MCF 10A (cell line): ENCODE measurements at places on chromosomes 7 and 10.

GRCh38 chr7:44114586-44115310 is 8.6 kb downstream of the POLD2 start:
- DNase-seq, result no peak

- DNase-seq, result peak; percentile 44
These were observed 592.5 kb downstream of the ARL4A start for GRCh38 chr7:13279854-13280435.

DNA sequence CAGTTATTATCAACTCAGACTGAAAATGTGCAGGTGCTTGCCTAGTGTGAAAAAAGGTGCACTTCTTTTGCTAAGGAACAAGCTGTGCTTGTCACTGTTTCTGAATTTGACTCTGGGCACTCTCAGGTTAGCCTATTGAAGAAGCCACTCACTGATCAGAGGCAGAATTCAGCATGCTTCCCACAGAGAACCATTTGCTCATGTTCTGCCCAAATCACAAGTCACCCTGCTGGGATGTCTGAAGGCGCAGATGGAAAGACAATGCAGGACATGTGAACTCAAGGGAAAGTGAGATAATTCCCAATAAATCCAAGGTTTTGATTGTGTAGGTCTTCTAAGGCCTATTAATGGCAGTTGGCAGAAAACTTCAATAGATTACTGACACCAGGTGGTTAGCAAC is 47.8 kb upstream of the CSTF2T start:
- no peak for DNase-seq

- DNase-seq, result no peak
These were observed 33.2 kb downstream of the ABCC2 start for GRCh38 chr10:99815621-99816020.

- no peak for DNase-seq
These were observed 40.7 kb downstream of the GPRIN2 start for GRCh38 chr10:46515793-46516192.

DNA sequence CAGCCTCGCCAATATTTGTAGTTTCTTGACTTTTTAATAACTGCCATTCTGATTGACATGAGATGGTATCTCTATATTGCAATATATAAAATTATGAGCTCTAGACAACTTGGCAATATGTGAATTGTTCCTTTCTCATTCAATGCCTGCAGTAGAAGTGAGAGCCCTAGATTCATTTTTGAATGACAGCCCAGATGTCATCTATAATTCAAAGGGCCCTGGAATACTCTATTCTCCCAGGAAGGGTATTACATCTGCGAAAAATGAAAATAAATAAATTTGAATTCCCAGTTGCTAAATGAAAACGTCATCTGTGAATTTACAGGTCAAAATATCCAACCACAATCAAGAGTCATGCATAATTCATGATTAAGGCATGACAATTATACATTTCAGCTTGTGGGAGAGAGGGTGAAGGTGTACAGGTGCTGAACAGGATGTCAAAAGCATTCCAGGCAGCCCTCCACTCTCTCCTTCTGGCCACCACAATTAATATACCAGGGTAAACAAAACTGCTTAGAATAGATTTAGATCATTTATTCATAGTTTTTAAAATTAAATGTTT is 1147.3 kb downstream of the XPNPEP1 start:
- DNase-seq, result peak; percentile 21

DNA sequence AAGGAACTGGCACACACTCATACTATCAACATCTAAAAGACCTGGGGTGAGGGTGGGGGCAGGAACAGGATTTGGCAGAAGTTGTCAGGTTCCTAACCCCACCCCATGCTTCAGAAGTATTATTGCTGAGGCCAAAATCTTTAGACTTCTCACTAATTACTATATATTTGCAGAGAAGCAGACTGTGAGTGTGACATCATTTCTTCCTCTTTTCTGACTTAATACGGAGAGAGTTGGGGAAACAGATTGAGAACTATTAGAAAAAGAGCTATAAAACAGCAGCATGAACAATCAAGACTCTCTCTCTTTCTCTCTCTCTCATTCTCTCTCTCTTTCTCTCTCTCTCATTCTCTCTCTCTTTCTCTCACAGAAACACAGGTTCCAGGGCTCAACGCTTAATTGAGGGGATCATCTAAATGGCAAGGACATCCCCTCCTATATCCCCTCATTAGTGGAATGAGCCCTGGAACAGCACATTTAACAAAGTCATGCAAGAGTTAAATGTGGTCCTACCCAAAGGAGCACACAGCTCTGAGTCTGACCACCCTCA is 94.8 kb downstream of the KCNMA1 start:
- DNase-seq, result no peak

GRCh38 chr7:28237363-28237762 is 56.8 kb upstream of the JAZF1 start:
- DNase-seq, result no peak

GRCh38 chr10:11823122-11823988 is at the start of gene PROSER2:
TSS of gene PROSER2 (plus strand) at chr10:11823356. CDS start at chr10:11852078, 28,722 bp downstream.
- peak; percentile 74 for DNase-seq

DNA sequence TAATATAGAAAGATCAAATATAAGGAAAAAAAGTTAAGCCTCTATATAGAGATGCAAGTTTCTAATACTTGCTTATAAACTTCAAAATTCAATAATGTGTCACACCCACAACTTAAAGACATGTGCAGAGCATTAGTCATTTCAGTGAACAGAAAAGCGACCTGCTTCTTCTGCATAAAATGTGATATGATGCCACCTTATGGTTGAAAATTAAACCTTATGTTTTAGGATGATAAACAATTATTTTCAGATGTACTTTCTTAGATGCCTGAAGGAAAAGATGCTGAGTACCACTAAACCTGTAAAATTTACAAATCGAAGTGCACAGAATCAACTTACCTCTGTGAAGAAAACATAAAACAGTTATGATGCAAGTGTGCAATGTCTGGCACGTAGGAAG is 96.0 kb downstream of the MTERF1 start:
- peak; percentile 63 for DNase-seq

- no peak for DNase-seq
These were observed 54.6 kb downstream of the AFAP1L2 start for GRCh38 chr10:114349522-114350215.
